ENCODE measurements at places on chromosomes 3 and 15.

GRCh38 chr3:101643861-101644613, 32.9 kb downstream of the ZBTB11 start:
- DNase-seq: no peak

DNA sequence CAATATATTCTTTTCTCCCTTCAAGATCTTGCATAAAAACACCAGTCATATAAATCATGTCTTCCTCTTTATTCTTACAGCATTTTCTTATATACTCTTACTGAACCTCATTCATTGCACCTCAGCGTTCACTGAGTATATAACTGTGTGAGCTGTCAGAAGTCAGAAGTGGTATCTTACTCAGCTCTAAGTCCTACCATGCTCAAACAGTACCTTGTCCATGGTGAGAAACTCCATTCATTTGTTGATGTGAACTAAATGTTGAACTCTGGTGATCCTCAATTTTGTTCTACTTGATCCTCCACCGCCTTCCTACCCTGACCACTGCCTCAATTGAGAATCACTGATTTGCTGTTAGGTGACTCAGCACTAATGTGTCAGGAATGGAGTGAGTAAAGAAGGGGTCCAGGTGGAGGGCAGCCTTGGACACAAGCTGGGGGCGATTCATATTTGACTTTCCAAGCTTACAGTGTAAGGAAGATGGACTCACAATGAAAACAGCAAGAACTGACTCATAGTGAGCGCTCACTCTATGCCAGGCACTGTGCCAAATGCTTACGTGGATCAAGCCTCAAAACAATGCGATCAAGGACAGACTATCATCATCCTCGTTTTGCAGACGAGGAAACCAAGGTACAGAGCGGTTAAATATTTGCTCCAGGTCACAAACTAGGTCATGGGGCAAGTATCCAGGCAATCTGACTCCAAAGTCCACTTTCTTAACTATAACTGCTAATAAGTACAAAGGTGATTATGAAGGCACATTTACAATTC, 13.5 kb upstream of the ZFYVE19 start:
- no peak for DNase-seq

GRCh38 chr15:69341356-69341755, 42.6 kb downstream of the PAQR5 start:
- no peak for DNase-seq

- DNase-seq: no peak
Observed at GRCh38 chr3:110944782-110945181, 126.8 kb upstream of the NECTIN3 start.

DNA sequence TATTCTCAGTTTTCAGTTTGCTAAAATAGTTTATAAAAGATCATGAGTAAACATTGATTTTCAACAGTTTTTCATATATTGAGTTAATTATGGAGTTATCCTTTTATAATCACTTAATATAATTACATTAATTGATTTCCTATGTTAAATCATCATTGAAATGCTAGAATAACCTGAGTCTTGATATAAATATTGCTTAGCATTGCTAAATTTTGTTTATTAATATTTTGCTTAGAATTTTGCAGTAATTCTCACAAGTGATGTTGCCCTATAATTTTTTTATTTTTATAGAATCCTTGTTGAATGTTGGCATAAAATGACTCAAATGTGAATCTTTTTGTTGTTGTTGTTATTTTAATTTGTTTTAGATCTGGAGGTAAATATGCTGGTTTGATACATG, 654.2 kb downstream of the OTOL1 start:
- no peak for DNase-seq

DNA sequence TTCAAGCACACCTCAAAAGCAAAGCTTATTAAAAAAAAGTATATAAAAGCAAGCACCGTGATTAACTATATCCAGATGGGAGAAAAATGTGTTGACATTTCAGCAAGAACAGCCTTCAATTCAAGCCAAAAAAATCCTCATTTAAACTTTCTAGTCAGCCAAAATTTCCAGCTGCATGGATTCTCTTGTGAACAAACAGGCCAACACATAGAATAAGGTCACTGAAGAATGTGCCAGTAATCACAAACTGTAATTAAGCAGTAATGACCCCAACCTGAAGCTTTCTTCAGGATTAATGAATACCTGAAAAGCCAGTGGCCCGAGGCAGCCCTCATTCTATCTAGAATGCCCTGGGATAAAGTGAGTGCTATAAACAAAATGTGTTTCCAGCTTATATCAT, 130.7 kb upstream of the KCNMB2 start:
- DNase-seq: no peak

- DNase-seq: peak; percentile 25
Observed at GRCh38 chr3:124599147-124599765, 131.0 kb upstream of the UMPS start.

DNA sequence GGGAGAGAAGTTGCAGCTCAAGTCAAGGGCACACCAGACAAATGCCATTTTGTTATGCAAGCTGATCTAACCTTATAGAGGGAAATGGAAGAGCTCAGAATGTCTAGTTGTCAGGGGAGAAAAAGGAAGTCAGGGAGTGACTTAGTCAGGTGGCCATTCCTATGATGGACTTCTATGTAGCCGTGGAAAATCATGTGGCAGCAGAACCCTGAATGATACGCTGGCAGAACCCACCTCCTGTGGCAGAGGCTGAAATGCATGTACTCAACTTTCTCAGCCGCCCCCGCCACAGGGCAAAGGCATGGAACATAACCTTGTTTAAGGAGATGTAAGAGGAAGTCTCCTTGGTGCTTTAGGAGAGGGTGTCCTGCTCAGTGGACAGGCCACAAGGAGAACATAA, 37.7 kb upstream of the PARL start:
- DNase-seq: no peak

DNA sequence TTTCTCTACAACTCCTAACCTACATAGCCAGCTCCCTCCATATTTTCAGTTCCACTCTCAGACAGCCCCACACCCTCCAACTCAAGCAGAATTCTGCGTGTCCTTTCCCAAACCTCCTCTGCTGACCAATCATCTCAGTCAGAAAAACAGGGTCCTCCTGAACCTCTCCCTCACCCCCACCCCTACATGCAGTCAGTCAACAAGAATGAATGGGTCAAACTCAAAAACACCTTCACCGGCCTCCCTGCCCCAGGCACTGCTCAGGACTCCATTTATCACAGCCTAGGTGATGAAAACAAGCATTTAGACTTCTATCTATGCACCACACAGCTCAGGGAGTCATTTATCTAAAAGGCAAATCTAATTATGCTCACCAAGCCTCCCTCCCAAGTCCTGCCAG, 32.4 kb downstream of the MYL3 start:
- no peak for DNase-seq

DNA sequence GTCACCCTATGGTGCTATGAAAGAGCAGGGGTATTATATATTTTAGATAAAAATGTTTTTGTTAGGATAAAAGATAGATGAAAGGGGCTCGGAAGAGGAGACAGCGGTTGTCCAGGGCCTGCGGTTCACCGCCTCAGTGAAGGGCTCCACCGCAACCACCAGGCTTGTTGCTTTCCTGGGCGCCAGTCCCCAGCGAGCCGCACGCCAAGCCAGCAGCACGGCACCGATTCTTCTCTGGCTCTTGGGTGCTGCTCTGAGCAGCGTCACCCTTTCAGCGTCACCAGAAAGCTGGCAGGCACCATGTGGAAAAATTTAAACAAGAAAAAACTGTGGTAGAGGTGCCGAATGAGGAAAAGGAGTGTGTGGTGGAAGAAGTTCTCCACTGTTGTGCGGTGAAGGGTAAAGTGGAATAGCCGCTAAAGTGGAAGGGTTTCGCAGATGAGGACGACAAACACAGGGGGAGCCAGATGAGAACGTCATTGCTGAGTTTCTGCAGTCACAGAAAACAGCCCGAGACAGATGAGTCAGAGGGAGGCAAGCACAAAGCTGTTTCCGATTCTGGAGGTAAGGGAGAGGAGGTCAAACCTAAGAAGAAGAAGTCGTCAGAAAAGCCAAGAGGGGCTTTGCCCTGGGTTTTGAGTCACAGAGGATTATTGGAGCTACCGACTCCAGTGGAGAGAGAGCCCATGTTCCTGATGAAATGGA, 569.2 kb downstream of the ZBBX start:
- no peak for DNase-seq

DNA sequence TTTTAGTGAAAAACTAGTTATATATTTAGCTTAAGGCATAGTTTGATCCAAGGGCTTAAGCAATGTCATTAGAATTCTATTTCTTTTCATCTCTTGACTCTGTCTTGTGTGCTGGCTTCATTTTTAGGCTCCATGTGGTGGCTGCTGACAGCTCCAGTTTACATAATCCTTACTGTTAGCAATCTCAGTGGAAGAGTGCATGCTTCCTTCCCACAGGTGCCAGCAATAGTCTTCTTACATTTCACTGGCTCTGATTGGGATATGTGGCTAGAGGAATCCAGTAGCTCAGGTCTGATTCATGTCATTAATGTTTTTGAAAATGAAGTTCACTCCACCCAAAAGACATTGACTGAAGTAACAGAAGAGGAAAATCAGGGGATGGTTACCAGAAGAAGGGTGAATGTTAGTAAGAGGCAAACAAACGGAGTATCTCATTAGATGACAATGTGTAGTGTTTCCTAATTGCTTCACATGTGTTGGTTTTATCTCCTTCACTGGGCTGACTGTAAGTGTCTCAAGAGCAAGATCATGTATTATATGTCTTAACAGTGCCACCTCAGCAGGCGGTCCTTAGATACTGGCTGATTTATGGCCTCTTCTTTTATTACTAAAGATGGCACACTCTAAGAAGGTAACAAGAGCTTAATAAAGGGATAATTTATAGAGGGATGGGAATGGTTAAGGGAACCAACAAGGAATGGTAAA, 25.6 kb upstream of the TCF12 start:
- DNase-seq: no peak

DNA sequence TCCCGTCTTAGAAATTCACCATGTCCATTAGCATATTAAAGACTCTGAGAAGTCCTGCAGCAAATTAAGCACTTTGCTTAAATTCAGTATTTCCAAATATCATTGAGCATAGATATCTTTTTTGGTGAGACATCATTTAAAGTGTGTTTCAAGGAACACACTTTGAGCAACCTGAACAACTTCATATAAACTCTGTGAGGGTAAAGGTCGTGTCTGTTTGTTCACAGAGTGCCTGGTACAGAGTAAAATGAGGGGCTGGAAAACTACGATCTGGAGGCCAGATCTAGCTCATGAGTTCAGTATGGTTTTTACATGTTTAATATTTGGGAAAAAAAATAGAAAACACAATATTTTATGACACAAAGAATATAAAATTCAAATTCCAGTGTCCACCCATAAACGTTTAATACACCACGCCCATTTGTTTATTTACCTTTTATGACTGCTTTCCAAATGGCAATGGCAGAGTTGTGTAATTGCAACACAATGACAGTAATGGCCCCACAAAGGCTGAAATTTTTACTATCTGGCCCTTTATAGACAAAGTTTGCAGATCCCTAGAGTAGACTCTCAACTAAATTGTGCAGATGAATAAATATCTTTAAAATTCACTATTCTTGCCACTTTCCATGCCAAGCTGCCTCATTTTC, 67.4 kb downstream of the SNTN start:
- no peak for DNase-seq

DNA sequence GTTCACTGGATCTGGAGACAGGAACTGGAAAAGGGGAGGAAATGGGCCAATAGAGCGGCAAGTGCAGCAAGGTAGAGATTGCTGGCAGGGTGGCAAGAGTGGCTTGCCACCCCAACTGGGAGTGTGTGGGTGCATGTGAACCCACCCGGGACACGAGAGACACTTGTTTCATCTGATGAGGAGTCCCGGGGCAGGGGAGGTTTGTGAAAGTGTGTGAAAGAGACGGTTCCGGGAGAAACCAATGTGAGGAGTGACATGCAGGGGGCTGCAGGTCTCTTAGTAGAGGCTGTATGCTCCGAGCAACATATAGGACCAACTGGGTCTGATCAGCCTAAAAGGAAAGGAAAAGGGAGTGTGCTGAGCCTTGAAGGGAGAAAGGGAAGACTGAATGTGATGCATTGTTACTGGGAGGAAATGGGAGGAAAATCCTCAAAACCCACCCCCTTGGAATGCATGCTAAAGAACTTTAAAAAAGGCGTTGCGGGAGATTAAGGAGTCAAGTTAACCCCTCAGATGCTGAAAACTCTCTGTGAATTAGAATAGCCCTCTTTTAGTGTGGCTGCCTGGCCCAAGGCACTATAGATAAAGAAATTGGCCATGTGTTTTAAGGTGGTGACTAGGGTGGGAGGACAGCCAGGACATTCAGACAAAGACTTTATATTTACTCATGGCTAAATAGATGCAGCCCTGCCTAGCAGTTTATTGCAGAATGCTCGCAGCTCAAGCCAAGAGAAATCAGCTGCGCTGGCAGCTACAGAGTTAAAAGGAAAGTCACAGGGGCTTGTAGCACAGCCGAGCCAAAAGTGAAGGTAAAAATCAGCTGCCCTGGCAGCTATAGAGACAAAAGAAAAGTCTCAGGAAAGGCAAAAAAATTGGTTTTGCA, 9.1 kb upstream of the SLC9C1 start:
- peak; percentile 56 for DNase-seq

GRCh38 chr15:100095541-100096247, 246.1 kb downstream of the ADAMTS17 start:
- peak; percentile 30 for DNase-seq

- DNase-seq: peak; percentile 6
Observed at GRCh38 chr3:113070072-113070640, 79.4 kb downstream of the GTPBP8 start.

- no peak for DNase-seq
Observed at GRCh38 chr3:73383470-73384049, 241.2 kb downstream of the PDZRN3 start.

DNA sequence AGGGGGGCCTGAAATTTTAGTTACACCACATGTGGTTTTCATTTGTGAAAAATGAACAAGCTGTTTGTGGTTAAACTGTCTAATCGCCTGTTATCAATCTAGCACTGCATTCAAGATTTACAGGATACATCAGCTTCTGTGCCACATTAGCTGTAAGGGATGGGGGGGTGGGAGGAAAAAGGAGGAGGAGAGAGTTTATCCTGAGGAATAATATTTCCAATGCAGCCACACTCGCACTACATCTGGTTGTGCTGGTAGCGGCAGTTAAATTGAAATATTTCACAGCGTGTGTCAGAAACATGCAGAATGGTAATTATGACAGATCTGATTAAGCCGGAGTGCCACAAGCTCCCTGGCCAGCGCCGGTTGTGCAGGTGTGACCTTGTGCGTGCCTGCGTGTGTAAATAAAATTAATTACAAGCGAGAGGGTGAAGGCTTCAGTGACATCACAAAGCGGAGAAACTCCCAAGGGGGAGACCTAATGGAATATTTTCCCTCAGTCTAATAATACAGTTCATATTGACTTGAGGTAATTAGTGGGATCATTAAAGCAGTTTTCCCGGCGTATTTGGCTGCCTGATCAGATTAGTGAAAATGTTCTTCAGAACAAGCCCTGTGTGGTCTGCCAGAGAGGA, 55.5 kb downstream of the SATB1 start:
- DNase-seq: no peak

- no peak for DNase-seq
Observed at GRCh38 chr3:179074656-179075055, 3.0 kb upstream of the ZMAT3 start.

- no peak for DNase-seq
Observed at GRCh38 chr3:118564800-118565199, 469.8 kb downstream of the IGSF11 start.
